Fibroblast of skin of scalp (primary cell): ENCODE measurements at places on chromosomes 4 and X.

- no peak for DNase-seq
These were observed 102.5 kb downstream of the POLA1 start for GRCh38 chrX:24796204-24796603.

DNA sequence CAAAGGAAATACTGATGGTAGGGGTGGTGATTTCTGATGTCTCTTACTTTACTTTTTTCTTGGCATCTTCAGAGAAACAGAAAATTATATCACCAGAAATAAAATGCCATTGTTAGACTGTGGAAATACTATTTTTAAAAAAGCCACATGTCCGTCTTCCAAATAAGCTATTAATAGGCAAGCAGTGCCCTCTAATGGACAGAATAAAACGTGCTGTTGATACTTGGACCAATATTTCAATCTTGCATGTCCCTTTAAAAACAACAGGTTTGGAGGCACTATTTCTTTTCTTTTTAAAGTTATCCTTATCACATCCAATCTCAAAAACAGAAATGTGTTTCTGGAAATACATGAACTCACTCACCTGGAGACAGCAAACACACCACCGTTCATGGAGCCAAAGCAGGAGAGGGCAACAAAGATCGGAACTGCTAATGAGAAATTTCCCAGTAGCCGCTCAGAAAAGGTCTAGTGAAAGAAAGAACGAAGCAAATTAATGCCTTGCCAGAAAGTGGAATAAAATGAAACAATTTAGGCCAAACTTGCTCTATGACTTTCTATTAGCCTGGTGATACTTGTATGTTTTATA, 59.2 kb downstream of the SLC7A11 start:
- DNase-seq: peak; percentile 53

- no peak for DNase-seq
These were observed 202.1 kb downstream of the GPC3 start for GRCh38 chrX:133783274-133783673.

DNA sequence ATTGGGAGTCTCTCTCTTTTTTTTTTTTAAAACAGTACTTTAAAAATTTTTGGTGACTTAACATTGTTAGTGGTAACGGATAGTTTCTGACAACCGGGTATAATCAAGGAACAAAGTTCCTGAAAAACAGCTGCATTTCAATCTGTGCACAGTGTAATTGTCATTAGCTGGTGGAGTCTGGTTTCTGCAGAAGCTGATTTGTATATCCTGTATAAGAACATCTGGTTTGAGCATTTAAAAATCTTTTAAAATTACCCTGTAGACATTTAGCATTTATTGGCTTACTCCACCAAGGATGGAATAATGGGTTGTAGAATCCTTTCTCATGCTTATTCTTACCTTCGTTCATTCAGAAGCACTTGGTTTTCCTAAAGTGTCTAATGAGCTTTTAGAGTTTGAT, 11.2 kb downstream of the JADE1 start:
- DNase-seq: no peak

- DNase-seq: no peak
These were observed 670.1 kb upstream of the LCORL start for GRCh38 chr4:18691431-18692200.

- DNase-seq: peak; percentile 30
These were observed 951.1 kb downstream of the FAT4 start for GRCh38 chr4:126265888-126266287.

GRCh38 chr4:80196259-80196921, 913 bp upstream of the PRDM8 start:
- DNase-seq: no peak

GRCh38 chrX:71615954-71616353, 2.4 kb downstream of the CXCR3 start:
- no peak for DNase-seq

DNA sequence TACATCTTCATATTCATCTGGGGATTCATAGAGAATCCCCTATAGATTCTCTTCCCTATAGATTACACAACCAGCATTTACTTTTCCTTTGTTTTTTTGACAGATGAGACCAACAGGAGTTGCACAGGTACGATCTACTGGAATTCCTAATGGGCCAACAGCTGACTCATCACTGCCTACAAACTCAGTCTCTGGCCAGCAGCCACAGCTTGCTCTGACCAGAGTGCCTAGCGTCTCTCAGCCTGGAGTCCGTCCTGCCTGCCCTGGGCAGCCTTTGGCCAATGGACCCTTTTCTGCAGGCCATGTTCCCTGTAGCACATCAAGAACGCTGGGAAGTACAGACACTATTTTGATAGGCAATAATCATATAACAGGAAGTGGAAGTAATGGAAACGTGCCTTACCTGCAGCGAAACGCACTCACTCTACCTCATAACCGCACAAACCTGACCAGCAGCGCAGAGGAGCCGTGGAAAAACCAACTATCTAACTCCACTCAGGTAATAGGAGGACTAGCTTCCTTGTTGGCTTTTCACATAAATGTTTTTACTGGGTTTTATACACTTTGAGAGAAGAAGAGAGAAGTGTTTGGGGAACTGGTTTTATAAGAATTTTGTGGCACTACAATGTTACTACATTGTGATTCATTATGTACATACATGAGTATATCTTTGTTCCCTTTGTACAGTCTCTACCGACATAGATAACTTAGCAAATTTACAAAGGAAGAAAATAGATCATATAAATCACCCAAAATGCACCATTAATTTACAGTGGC, 137.2 kb downstream of the DIPK2B start:
- DNase-seq: no peak

GRCh38 chr4:129144755-129145206, 48.8 kb downstream of the C4orf33 start:
- no peak for DNase-seq

DNA sequence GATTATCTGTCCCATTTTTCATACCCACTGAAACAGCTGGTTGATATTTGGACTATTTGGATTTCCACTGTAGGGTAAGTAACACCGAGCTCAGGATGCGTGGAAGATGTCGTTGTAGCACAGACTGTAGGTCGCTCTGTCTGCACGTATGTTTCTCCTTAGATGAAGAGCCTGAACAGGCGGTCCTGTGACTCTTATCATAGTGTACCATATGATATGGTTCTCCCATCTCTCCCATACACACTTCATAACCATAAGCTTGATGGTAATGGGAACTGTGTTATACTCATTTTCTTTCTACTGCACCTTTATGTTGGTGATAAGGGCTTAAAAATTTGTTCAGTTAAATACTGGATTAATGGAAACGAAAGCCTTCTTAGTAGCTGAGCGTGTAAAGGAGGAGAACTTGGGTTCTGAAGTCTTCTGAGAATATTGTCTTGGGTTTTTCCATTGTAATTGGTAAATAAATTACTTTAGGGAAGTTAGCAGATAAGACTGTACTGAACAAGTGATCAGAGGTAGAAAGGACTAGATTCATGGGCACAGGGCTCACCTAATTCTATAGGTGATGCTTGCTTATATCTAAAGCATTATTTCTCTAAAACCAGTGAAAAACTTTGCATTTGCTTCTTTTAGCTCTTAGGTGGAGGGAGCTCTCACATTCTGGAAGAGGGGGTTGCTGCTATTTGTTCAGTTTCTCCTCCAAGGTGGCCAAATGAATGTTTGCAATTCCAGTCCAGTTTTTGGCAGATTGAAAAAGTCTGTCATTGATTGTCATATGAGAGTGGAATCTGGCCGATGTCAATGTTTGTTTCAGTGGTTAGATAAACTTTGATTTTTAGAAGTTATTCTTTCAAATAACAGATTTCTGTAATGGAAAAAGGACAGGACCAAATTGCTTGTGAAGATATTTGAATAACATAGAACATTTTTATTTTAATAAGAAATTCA, 15.8 kb downstream of the SMAD1 start:
- DNase-seq: no peak

DNA sequence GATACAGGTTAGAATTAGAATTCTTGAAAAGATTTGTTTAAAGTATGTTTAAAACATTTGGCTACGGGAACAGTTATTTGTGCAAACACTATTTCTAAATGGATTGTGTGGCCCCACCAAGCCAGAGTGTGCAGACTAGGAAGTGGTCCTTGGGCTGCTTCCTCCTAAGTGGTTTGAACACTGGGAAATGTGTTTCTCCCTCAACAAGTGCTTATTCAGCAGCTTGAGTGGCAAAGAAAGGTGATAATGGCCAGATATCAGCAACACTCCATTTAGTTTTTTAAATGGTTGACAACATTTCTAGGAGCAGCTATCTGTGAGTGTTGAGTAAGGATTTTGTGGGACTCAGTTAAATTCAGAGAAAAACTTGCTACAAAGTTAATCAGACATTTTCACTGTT, 141.4 kb upstream of the LNX1 start:
- DNase-seq: no peak

DNA sequence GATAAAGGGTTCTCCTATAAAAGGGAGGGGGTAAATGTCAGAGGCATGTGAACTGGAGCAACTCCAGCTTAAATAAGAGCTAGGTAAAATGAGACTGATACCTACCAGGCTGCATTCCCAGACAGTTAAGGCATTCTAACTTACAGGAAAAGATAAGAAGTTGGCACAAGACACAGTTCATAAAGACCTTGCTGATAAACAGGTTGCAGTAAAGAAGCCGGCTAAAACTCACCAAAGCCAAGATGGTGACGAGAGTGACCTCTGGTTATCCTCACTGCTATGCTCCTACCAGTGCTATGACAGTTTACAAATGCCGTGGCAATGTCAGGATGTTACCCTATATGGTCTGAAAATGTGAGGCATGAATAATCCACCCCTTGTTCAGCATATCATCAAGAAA, 13.1 kb upstream of the SULT1B1 start:
- DNase-seq: peak; percentile 36

GRCh38 chr4:64105903-64106302, 303.3 kb downstream of the TECRL start:
- no peak for DNase-seq

DNA sequence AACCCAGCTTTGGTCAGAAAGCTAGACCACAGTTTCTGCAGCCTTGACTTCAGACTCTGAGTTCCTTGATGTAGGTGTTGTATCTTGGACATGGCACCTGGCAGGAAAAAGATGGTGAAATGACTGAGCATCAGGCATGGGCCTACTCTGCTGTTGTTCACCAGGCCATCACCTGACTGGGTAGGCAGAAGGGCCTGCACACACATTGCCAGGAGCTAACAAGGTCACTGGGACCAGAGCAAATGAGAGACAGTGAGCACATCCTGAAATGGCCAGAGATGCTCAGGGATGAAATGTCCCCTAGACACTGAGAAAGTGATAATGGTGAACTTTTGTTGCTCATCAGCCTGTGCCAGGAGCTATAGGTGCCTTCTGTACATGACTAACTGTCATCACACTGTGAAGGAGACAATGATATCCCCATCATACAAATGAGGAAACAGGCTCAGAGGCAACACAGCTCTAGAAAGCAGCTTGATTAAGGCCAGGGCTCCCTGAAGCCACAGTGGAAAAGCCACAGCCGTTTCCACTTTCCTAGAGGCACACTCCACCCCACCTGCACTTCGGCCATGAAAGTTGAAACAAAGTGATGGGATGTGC, 128.3 kb downstream of the TSPAN5 start:
- DNase-seq: no peak

- DNase-seq: no peak
These were observed 991.0 kb downstream of the ARAP2 start for GRCh38 chr4:35253331-35253730.

- DNase-seq: peak; percentile 5
These were observed 328.5 kb upstream of the AGA start for GRCh38 chr4:177770776-177771175.
